SHP77 treated with DMSO at 0.1 percent for 48 hours (cell line): ENCODE measurements at places on chromosomes 6 and 20.

GRCh38 chr6:133805876-133806275, 83.0 kb upstream of the TCF21 start:
- no peak for DNase-seq

DNA sequence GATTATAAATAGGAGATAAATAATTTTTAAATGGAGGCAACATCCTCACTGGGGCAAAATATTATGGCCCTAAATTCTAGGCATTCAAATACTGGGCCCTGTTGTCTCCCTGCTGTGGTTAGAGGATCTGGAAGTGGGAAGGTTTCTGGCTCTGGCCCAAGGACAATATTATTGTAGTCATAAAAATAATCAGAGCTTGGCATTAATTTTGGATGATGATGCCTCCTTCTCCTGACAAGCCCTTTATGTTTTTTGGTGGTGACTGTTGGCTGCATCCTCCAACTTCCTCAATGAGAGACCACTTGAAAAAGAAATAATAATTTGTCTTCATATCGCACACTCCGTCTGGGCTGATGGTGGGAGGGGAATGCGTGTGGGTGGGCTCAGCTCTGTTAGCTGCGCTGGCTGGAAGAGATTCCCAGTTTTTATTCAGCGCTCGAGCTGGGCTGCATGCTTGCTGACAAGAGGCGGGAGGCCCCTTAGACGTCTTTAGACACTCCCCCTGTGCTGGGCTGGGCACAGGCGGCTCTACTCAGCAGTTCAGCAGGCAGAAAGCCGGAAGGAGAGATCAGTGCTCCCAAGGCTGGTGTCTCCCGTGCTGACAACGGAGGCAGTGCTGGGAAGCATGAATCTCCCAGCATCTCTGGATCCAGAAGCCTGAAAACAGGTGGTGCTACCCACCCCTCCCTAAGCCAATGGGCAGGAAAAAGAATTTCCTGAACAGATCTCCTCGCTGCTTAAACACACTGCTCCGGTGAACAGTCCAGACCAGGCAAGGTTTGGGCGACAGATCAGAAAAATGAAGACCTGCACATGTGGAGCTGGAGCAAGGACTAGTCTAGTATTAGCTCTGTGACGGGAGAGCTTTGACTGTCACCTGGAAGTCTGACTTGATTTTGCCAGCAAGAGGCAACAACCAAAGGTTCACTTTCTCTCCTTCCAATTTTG, 97.7 kb downstream of the SYCP2 start:
- peak; percentile 74 for DNase-seq

DNA sequence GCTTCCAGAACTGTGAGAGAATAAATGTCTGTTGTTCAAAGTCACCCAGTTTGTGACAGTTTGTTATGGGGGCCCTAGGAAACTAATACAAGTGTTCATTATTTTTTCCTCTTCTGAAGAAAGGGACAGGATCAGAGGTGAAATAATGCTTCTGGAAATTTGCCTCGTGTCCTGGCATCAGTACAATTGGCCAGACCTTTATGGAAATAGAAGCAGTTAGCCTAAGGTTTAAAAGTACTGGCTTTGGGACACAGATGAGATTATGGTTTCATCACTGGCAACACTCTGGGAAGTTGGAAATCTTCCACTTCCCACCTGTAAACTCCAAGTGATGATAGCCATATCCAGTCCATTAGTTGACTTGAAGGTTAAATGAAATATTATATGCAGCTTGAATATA, 88.7 kb downstream of the PLCB1 start:
- no peak for DNase-seq

DNA sequence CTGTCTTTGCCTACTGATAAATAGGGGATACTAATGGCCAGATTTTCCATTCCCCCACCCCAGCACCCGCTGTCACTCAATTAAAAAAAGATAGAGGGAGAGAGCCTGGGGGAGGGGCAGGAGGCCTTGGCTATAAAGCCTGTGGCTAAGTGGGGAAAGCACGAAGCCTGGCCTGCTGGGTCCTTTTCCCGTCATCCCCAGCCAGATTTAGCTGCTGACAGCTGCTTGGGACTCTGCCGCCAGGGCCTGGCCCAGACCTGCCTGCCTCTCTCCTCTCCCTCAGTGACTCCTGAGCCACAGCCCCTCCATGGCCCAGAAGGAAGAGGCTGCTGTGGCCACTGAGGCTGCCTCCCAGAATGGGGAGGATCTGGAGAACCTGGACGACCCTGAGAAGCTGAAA, at the start of gene APOBEC2:
Gene APOBEC2 (plus strand): TSS at position 162 of the 400 bp plus-strand sequence. CDS start 146 bp downstream, at position 308.
- peak; percentile 77 for DNase-seq

DNA sequence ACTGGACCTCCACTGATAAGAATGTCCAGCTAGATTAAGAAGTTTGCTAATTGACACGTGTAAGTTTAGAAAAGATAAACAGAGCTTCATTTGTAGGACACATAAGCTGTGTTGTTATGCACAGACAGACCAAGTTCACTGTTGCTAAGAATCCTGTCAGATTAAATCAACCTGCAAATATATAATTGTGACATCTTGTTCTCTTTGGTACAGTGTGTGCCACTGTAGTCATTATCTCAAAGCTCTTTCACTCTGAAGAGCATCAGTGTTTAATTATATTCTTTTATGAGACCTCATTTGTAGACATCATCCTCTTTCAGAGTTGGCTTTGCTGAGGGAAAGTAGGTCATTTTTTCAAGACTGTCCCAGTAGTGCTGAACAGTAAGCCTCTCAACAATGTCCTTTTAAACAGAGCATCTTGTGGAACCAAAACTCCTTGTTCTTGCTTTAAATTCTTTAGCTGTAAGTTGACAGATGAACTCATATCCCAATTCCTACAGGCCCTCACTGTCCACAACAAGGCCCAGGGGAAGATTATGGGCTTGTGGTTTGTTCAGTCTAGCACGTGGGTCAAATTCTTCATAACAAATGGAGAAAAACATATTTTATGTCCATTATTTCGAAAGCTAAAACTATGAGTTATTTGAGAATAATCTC, 252.4 kb downstream of the HDGFL1 start:
- no peak for DNase-seq

DNA sequence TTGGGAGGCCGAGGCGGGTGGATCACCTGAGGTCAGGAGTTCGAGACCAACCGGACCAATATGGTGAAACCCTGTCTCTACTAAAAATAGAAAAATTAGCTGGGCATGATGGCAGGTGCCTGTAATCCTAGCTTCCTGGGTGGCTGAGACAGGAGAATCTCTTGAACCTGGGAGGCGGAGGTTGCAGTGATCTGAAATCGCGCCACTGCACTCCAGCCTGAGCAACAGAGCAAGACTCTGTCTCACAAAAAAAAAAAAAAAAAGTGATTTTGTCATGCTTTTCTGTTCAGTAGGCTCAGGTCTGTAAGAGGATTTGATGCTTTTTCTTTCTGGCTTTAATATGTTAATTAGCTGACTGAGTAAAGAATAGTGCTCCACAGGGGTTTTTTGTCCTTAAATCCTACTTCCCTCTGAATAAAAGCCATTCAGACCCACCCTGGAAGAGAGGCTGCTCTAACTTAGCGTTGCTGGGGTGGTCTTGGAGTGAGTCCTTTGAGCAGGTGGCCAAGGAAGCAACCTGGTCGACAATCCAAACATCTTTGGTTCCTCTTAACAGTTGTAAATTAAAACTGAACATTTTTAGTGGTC, 19.0 kb downstream of the MCM8 start:
- DNase-seq: no peak

- DNase-seq: no peak
These were observed 21.0 kb downstream of the PPARD start for GRCh38 chr6:35363293-35363750.

DNA sequence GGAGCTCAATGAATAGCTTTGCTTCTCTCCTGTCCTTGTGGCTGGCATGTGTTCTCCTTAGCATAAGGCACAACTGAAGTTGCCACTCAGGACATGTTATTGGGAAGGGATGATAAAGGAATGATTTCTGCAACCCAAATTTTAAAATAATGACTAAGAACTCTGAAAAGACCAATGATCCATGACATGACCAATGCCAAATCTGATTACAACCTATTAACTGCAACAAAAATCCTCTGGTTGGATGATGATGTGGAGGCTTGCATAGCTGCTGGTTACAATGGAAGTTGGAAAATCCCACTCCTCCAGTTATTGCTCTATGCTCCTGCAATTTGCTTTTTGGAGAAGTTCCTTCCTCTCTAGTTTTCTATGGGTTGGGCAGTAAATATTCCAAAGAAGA, 63.4 kb upstream of the FBXL4 start:
- no peak for DNase-seq

DNA sequence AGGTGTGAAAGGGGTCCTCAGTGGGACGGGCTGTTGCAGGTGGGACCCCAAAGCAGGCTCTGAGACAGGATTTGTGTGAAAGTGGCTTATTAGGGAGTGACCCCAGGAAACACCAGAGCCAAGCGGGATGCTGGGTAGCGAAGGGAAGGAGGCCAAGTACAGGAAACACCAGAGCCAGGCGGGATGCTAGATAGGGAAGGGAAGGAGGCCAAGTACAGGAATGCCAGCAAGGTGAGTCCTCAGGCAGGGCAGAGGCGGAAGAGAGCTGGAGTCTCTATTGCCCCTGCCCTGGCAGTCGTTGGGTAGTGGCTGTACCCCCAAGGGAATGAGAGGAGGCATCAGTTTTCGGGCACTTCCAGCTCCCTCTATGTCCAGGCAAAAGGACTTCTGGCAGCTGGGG, 30.5 kb upstream of the TGM2 start:
- DNase-seq: no peak

GRCh38 chr6:53258774-53259155, 90.0 kb downstream of the ELOVL5 start:
- no peak for DNase-seq

DNA sequence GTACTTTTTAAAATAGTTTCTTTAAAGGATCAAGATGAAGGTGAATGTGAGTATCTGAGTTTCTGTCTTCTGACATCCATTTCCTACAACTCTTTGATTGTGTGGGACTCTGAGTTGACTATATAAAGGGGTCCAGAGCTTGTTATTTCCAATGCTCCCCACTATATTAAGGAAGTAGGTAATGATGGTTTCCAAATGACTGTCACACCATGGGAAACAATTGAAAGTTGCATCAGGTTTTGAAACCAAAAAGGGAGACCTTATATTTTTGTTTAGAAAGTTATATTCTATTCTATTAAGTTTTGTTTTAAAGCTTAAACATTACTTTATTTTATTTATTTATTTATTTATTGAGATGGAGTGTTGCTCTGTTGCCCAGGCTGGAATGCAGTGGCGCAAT, 11.2 kb downstream of the CASS4 start:
- no peak for DNase-seq

GRCh38 chr20:23115822-23116221, 29.7 kb upstream of the CD93 start:
- DNase-seq: no peak

- no peak for DNase-seq
These were observed 159.2 kb upstream of the ARID1B start for GRCh38 chr6:156617941-156618340.

- DNase-seq: no peak
These were observed 50.3 kb downstream of the EIF2S2 start for GRCh38 chr20:34061695-34062094.

DNA sequence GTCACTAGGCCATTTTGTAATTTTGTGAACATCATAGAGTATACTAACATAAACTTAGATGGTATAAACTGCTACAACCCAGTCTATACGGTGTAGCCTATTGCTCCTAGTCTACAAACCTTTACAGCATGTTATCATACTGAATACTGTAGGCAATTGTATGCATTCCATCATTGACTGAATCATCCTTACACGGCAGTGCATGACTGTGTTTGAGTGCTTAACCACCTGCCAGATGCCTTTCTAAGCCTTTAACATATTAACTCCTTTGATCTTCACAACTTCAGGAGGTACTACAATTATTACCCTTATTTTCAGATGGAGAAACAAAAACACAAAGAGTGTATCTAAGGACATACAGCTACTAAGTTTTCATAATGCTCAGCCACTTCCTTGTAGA, 14.0 kb downstream of the DPPA5 start:
- no peak for DNase-seq

- no peak for DNase-seq
These were observed at the start of gene CTCFL for GRCh38 chr20:57524511-57525176. TSS of gene CTCFL (minus strand) at chr20:57525140. CDS start at chr20:57524205, 935 bp downstream.

- no peak for DNase-seq
These were observed 696 bp downstream of the TREML1 start for GRCh38 chr6:41153451-41153850.
